ENCODE measurements at places on chromosomes 2 and 18.

DNA sequence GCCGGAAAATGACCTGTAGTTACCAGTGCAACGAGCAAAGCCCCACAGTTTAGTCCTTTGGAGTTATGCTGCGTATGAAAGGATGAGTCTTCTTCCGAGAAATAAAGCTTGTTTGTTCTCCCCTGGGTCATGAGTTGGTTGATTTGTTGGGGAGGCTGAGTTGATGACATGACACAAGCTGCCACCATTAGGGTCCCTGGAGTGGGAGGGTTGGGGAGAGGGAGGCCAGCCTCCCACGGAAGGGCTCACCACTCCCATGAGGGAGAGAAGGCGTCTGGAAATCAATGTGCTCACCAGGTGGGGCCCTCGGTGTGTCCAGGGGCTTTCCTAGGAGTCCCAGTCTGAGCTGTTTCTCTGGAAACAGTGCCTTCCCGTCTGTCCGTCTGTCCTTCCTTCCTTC, 7.4 kb upstream of the DGKD start:
- DNase-seq: no peak

GRCh38 chr18:36535202-36535935, 237.9 kb downstream of the FHOD3 start:
- no peak for DNase-seq

- DNase-seq: no peak
Observed at GRCh38 chr2:238228700-238229099, 11.1 kb downstream of the HES6 start.

DNA sequence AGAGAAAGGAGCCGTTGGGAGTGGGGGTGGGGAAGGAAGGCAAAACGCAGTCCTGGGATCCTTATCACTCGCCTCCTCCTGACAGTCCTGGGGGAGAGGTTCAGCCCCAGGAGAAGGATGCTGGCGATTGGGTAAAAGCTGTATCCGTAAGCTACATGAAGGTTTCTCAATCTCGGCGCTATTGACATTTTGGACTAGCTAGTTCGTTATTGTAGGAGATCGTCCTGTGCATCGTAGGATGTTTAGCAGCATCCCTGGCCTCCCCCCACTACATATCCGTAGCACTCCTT, 511 bp upstream of the TP53I3 start:
- DNase-seq: no peak

DNA sequence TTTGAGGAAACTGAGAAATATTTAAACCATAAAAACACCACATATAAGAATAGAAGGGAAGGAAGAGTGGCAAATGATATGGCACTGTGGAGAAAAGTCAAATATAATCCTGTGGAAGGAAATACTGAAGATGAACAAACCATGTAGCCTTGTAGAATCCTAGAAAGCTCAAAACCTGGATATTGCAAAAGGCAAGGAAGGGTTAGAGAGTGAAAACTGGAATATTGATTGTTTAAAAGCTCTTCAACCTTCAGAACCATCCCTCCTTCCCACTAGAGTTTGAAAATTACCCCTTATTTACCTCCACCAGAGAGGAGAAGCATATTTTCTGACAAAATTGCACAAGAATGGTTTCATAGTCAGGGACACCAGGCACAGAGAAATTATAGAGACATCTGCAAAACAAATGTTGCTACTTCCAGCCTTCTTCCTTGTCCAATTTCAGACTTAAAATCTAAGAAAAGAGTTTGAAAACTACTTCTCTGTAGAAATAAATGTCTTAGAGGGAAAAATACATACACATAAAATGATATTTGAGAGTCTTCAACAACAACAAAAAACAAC, 48.0 kb downstream of the ANTXR1 start:
- no peak for DNase-seq

GRCh38 chr2:197159661-197160211, 150.8 kb downstream of the ANKRD44 start:
- DNase-seq: peak; percentile 61

GRCh38 chr2:189109921-189110397, 69.6 kb downstream of the COL5A2 start:
- peak; percentile 23 for DNase-seq

DNA sequence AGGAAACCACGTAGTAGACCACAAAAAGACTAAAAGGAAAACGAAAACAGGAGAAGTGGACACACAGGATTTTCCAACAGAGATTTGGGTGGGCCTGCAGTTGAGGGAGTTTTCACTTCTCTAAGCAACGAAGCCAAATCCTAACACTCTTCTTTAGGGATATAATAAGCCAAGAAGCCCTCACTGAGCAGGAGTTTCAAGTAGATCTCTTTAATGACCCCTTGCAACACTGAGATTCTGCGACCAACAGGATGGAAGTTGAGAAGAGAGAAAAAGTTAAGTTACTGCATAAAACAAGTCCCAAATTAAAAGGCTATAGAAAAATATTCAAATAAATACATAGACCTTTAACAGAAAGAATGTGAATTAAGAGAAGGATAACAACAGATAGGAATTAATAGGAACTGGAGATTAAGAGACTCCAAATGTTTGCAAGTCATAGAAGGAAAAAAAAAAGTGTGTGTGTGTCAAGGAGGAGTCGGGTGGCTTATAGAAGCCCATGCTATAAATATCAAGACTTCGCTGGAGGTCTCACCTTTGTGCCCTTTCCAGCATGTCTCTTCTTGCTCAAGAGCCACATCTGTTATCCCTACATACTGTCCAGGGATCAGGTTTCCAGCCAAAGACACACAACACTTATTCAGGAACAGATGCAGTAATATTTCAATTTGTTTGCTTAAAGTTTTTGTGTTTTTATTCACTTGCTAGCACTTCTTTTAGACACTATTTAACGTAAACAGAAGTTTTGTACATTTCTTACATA, 69.4 kb upstream of the ARHGAP28 start:
- no peak for DNase-seq

All from kidney epithelial cell (primary cell).